ENCODE measurements at places on chromosomes 5 and 9.

DNA sequence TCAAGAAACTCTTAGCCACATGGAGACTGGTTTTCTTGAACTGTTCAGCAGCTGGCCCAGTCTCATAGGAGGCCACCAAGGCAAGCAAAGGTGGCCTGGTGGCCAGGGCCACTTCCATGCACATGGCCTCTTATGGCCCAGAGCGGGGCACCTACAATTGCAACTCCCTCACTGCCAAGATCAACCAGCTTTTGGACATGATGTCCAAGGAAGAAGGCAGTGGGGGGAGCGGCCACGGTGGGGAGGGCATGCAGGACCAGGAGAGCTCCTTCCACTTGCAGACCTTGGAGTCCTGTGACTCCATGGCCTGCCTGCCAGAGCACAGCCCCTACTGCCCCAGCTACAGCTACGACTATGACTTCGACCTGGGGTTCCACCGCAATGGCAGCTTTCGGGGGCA, 398.9 kb upstream of the PTPRD start:
- no peak for DNase-seq

- DNase-seq: no peak
These were observed 37.3 kb downstream of the SEC61B start for GRCh38 chr9:99259231-99259918.

DNA sequence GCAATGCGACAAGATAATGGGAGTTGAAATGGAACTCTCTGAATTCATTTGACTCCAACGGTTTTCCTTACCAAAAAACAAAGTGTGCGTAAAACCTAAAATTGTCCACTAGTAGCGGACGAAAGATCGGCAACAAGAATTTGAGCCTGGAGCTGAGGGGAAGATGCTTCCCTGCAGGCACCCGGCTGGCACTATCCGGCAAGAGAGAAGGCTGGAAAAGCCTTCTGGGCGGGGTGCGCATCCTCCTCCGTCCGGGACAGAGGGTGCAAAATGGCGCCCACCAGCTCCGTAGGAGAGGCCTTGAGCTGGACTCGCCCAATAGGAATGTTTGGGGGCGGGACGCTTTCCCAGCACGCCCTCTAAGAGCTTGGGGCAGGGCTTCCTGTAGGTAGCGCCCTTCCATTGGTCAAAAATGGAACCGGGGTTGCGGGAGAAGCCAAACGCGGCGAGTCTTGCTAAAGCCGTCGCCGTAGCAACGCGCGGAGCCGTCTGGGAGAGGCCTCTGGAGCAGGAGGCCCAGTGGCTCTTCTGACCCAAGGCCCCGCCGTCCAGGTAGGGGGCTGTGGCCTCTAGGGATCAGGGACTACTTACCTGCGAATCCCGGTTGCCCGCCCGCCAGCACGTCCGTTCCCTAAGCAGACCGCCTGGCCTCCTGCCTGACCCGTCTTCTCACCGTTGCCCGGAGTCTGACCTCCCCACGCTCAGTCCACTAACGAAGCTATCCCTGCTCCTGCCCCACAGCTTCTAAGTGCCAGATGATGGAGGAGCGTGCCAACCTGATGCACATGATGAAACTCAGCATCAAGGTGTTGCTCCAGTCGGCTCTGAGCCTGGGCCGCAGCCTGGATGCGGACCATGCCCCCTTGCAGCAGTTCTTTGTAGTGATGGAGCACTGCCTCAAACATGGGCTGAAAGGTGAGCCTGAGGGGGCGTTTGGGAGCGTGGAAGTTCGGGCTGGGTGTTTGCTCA, 9.2 kb downstream of the RUFY1 start:
- peak; percentile 42 for DNase-seq

- no peak for DNase-seq
These were observed 6.2 kb downstream of the SMIM32 start for GRCh38 chr5:136186796-136187195.

- DNase-seq: no peak
These were observed 206.0 kb downstream of the ARRDC3 start for GRCh38 chr5:91177085-91177484.

GRCh38 chr5:125717209-125717608, 706.0 kb upstream of the GRAMD2B start:
- DNase-seq: no peak

GRCh38 chr9:92607773-92608172, 62.2 kb downstream of the IPPK start:
- no peak for DNase-seq

DNA sequence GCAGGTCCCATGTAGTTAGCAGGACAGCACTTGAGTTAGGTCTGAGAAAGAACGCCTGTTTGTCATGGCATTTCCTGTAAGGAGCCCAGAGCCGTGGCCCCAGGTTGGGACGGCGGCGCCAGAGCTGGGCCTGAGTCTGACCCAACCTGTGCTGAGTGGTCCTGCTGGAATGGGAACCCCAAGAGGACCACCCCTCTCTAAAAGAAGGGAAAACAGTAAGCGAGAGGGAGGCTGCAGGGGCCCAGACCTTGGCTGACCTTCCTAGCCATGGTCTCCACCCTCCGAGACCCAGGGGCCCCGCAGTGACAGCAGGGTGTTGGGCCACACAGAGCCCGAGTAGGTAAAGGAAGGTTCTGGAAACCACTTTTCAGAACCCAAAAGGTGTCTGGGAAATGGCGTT, 1.8 kb upstream of the LRRC14B start:
- no peak for DNase-seq

DNA sequence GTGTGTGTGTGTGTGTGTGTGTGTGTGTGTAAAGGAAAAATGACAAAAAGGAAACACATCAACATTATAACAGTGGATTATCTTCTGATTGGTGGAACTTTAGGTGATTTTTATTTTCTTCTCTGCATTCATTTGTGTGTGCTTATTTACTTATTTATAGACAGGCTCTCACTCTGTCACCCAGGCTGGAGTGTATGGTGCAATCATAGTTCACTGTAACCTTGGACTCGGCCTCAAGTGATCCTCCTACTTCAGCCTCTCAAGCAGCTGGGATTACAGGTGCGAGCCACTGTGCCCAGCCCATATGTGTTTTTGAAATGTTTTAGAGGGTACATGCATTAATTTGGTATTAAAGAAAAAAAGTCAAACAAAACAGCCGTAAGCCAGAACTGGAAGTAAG, 39.1 kb downstream of the FAT2 start:
- DNase-seq: no peak

- no peak for DNase-seq
These were observed 122.2 kb downstream of the C9orf50 start for GRCh38 chr9:129498451-129499384.

DNA sequence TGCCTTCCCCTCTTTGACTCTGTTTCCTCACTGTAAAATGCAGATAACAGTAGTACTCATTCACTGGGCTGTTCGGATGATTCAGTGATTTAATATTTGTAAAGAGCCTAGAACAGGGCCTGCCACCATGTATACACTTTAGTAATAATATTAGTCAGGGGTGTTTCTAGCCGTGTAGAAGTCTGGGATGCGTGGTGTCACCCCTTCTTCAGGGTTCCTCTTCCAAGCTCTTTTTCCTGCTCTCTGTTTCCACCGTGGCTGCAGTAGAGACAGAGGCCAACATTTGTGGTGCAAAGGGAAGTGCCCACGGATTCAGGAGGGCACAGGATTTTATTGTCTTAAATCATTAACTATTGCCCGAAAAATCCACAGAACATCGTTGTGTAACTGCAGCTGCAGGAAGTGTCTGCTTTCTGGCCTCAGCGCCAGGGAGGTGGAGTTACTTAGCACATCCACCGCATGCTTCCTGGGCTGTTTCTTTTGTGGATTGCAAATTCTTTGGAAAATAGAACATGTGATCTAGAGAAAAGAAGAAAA, 61.7 kb downstream of the TRIO start:
- DNase-seq: no peak

DNA sequence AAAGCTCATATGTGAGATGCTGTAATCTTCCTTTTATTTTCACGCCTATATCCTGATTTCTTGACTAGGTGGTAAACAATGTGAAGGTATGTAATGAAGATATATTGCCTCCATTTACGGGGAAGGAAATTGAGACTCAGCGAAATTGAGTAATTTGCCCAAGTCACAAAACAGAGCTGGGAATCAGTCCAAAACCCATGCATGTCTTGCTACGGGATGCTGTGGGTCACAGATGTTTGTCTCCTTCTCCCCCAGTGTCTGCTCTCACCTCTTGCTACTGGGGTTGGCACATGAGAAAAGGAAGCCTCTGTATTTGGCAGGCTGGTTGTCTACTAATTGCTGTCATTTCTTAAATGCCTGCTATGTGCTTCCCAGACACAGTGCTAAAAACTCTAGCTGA, 53.7 kb upstream of the TEX48 start:
- DNase-seq: no peak

DNA sequence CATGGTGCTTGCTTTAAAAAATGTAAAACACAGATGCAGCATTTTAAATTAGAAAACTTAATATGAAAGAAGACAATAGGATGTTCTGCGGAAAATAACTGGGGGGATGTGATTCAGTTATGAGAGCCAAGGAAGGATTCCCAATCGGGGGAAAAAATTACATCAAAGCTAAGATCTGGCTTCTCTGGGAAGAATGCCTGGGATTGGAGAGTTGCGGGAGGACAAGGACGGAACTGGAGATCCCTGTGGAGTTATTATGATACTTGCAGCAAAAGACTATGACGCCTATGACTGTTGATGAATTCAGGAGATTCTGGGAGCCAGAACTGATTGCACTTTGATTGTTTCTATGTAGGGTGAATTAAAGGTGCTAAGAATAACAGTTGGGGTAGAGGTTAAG, 24.6 kb downstream of the MTX3 start:
- DNase-seq: no peak

DNA sequence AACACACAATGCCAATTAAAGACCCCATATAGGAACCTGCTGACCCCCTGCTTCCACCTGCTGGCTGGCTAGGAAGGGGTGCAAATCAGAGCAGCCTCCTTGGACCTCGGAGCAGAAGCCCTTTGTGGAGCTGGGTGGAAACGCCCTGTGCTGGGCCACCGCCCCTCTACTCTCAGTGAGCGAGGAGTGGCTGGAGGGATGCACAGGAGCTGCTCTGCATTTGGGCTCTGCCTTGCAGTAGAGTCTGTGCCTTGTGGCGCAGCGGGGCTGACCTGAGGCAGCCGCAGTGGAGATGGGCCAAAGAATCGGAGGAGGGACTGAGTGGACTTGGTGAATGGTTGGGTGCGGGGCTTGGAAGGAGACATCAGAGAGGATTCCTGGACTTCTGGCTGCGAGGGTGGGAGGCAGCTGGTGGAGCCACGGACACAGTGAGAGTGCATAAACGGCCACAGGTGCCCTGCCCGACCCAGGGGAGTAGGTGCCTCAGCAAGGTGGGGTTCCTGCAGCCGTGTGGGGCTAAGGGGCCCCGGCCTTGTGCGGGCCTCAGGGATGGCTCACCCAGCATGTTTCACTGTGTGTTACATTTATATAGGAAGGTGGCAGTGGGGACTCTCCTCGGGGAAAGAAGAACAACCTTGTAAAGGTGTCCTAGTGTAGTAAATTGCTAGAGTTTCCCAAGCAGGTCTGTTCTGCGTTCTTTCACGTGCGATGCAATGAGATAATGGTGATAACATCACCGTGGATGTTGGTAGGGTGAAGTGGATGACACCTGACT, 14.1 kb upstream of the IRX4 start:
- no peak for DNase-seq

DNA sequence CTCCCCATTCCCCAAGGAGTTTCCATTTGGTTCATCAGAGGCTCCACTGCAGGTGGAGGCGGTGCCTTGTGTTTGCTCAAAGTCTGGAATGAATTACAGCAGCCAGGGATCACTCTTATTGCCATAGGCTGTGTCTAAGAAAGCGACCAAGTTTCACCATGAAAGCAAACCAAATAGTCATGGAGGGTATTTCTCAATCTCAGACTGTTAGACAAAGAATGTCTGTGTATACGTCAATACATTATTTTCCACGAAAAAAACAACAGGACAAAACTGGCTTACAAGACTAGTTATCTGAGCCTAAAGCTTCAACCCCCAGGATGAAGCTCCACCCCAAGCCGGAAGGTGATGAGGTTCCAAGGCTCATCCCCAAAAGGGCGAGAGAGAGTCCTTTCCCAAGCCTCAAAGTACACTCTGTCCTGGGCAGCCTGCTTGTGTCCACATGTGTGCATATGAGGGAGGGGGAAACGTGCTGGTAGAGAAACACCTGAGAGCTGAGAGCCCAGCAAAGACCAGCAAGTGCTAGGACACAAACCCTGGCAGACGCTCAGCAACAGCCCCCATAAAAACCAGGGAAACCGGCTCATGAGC, 4.3 kb downstream of the B4GALT1 start:
- no peak for DNase-seq

- DNase-seq: no peak
These were observed 114.1 kb upstream of the RIOK2 start for GRCh38 chr5:97297063-97297703.

- no peak for DNase-seq
These were observed 122.8 kb downstream of the STARD4 start for GRCh38 chr5:111389390-111390082.

GRCh38 chr5:168059131-168059530, 232.3 kb upstream of the WWC1 start:
- no peak for DNase-seq

Measured in activated naive CD4-positive, alpha-beta T cell (primary cell).